Activated CD8-positive, alpha-beta memory T cell treated with anti-CD3 and anti-CD28 coated beads for 1 hour (primary cell): ENCODE measurements at places on chromosomes 1 and 21.

- DNase-seq = no peak
Observed at GRCh38 chr1:12548279-12548972, 69.6 kb downstream of the DHRS3 start.

DNA sequence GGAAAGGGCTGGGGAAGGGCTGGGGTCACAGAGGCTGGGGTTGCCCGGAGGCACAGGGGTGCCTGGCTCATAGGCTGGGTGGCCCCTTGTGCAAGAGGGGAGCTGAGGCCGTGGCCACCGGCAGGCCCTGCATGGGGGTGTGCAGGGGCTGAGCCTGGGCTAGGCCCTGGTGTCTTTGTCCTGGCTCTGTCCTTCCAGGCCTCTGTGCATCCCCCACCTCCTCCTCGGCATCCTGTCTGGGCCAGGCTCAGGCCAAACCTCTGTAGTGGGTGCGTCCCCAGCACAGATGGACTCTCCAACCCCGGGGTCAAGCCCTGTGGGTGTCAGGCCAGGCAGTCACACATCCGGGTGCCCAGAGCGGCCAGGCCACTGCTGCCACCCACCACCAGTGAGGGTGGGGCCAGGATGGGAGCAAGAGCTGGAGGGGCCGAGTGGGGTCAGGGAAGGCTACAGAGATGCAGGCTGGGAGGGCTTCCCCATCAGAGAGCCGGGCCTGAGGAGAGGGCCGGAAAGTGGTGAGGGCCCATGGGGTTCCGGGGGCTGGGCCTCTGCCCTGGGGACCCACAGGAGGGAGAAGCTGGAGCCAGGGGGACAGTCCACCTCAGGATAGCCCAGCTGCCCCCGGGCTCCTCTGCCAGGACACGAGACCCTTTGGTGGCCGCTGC, 19.4 kb downstream of the PANK4 start:
- DNase-seq = no peak

DNA sequence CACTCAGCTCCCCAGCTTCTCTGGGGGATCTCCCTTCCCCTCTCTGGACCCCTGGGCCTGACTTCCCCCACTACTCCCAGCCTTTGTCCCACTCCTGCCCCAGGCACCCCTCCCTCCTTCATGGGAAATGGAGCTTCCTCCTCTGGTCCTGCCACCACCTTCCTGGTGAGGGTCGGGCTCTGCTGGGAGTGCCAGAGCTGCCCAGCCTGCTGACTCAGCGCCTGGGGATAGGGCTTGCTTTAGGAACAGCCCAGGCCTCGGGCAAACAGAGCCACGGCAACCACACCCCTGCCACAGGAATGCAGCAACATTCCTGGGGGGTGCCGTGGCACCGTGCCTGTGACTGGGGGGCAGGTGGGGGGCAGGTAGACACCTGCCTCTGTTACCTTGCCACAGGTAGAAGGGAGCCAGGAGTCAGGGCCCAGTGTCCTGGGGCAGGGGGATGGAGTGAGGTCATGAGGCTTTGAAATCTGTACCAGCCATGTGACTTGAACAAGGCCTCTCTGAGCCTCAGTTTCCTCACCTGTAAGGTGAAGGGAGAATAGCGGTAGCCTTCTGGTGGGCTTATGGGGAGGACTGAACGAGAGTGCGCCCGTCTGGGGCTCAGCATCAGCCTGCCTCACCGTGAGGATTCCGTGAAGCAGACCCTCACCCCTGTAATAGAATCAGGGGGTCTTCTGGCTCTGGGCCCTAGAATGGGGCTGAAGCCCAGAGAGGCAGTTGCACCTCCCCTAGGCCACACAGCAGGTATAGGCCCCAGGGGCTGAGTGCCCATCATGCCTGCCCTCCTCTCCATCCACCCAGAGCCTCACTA, 17.8 kb upstream of the EPHA2 start:
- DNase-seq = no peak

DNA sequence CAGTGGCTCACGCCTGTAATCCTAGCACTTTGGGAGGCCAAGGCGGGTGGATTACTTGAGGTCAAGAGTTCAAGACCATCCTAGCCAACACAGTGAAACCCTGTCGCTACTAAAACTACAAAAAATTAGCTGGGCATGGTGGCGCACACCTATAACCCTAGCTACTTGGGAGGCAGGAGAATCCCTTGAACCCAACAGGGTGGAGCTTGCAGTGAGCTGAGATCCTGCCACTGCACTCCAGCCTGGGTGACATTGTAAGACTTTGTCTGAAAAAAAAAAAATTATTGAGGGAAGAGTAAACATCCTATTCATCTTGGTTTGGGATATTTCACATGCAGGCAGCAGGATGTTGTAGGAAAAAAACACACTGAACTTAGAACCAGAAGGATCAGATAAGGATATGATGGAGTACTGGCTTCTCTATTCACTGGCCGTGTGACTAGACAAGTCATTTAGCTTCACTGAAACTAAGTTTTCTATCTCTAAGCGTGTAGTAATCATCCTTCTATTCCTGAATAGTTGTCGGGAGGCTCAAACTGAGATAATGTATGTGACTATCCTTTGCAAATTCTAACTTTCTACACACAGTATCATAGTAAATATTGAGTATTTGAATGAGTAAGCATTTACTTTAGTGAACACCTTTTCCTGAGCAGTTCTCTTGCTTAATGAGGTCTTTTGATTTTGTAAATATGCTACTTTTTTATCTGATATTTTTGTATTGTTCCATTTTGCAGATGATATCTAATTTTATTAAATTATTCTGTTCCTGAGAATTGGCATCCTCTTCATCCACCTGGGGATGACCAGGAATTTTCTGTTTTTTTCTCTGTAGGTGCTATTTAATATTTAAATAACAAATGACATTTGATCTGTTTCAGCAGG, 18.2 kb downstream of the CAP1 start:
- no peak for DNase-seq

DNA sequence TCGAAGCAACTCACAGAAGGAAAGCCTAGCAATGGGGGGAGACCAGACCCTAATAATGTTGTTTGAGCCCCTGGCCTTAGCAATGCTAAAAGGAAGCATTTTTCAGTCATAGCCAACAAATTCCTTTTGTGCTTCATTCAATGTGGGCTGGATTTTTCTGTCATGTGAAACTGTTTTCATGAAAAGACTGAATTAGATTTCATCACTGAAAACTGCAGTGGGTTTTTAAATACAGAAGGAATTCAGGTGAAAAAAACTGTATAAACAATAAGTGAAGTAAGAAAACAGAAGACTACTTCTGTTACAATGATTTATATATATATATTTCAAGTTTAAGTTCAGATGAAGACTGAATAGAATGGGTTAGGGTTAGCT, 204.8 kb downstream of the SMYD3 start:
- no peak for DNase-seq

- DNase-seq = no peak
Observed at GRCh38 chr1:160071289-160071688, 1.3 kb upstream of the KCNJ10 start.

DNA sequence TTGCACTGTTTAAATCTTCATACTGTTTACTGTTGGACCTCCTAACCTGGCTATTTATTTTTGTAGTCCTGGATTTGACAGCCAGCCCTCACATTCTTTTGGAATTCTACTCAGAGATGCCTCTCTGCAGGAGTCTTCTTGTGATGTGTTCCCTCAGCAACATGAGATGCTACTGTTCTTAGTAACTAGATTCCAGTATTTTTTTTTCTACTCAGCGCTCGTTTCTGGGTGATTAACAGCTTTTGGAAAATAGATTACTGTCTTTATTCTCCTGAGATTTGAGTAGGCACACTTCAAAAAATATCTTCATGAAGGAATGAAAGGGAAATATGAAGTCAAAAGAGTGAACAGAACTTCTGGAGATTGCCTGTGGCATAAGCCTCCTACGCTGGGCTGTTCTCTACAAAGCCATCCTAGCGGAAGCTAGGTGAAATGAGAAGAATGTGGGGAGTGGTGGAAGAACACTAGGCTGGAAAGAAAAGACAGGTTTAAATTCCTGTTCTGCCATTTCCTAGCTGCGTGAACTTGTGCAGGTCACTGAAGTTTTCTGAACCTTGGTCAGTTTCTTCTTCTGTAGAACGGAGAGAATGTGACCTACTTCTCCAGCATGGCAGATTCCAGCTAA, 75.9 kb downstream of the LRRC8C start:
- DNase-seq = no peak

- DNase-seq = peak; percentile 34
Observed at GRCh38 chr1:13702425-13703127, 2.6 kb downstream of the PRDM2 start.

- no peak for DNase-seq
Observed at GRCh38 chr1:25648681-25649440, 32.3 kb downstream of the MAN1C1 start.

DNA sequence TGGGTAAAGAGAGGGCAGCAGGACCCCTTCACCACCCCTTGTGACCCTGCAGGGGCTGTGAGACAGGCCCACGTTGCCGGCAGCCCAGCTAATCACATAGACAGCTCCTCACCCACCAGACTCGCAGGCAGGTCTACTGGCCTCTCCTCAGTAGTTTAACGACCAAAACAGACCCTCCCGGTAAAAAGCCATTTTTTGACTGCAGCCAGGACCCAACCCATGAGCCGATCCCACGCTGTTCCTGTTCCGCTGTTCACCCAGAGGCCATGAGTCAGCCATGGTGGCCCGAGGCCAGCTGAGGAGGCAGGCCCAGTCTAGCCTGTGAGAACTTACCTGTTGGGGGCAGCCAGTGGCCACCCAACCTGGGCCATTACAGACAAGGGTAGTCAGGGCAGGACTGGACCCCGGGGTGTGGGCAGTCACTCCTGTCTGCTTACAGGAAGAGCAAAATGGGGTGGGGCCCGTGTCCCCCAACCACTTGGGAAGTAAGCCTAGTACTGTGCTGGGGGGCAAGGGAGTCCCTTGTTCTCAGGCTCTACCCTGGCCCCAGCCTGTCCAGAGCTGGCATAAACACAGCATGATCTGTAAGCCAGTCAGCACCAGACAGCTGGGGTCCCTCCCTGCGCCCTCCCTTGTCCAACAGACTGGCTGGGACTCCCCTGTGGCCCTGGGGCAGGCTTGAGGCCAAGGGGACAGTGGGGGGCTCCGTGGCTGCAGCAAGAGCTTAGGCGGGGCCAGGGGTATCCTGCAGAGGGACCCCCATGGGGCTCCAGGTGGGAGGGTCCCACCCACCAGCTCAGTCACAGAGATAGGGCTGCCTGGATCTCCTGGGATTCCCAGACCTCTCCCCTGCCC, 61.9 kb downstream of the WNT9A start:
- no peak for DNase-seq

DNA sequence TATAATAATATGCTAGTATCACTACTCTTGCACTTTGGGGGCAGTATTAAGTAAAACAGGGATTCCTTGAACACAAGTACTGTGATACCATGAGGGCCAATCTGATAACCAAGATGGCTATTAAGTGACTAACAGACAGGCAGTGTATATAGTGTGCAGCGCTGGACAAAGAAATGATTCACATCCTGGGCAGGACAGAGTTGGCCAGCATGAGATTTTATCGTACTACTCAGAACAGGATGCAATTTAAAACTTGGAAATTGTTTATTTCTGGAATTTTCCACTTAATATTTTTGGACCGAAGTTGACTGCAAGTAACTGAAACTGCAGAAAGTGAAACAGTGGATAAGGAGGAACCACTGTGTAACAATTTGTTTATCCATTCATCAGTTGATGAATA, 74.6 kb downstream of the DNTTIP2 start:
- no peak for DNase-seq

- no peak for DNase-seq
Observed at GRCh38 chr1:31912839-31913239, 25.3 kb downstream of the PTP4A2 start.

DNA sequence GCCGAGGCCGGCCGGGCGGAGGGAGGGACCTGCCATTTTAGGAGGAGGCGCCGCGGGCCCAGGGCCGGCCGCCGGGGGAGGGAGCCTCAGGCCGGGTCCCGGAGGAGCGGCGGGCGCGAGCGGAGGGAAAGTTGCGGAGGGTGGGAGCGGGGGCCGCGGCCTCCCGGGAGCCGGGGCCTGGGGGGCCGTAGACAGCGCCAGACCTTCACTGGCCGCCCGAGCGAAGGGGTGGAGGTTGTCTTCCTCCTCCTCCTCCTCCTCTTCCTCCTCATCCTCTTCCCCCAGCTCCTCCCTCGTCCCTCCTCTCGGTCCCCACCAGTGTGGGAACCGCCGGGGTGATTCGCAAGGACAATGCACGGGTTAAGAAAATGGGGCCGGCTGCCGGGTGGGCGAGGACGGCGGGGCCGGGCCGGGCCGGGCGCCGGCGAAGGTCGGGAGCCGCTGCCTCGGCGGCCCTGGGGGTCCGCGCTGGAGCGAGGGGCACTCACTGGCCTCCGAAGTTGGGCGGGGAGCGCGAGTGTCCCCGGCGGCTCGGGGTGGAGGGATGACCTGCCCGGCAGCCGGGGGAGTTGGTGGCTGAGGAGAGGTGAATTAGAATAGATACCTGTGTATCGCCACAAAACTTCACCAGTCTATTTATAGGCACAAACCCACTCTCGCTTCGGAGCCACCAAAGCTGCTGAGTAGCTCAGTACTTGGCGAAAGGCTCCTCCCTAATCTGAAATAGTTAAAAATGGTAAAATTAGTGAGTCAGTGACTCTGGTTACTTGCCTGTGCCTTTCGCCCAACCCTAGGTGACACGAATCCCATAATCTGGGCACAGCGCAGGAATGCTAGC, 1.3 kb downstream of the DYRK1A start:
- DNase-seq = no peak

DNA sequence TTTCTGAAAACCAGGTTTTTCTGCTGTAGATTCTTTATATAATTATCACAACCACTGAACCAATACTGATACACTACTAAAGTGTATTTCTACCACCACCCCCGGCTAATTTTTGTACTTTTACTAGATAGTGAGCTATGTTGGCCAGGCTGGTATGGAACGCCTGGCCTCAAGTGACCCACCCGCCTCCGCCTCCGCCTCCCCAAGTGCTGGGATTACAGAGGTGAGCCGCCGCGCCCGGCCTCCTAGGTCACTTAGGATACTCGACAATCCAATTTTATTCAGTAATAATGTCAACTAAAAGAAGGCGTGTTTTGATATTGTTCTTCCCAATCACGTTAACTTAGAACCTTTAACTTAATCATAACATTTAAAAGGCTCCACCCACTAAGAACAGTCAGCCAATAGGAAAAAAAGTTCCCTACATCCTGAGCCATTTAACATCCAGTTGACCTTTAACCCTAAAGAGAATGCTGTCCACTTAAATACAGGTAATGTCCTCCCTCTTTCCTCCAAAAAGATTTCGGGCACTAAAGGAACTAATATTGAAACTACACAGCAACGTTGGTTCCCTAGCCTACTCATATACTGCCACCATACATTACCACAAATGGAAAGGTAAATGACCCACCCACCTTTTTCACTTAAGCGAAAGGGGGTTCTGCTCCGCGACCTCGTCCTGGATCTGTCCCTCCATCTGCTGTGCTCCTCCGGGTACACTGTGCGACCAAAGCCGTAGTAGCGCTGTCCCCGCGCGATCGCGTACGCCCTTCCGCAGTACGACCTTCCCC, 1.2 kb downstream of the RSRP1 start:
- no peak for DNase-seq

GRCh38 chr1:203328714-203329122, 22.2 kb downstream of the FMOD start:
- no peak for DNase-seq

DNA sequence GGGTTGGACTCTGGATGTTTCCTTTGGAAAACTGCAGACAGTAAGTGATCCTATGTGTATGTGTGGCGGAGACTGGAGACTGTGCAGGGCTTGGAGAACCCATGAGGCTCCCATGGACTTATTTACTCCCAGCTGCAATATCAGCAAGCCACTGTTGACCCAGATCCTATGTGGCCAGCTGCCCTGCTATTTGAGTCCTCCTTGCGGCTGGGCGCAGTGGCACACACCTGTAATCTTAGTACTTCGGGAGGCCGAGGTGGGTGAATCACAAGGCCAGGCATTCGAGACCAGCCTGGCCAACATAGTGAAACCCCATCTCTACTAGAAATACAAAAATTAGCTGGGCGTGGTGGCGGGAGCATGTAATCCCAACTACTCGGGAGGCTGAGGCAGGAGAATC, 83.5 kb downstream of the TLR5 start:
- DNase-seq = no peak
